ENCODE measurements at places on chromosomes 7 and 10.

GRCh38 chr10:101379663-101380352 is 25.8 kb downstream of the BTRC start:
- DNase-seq: no peak

DNA sequence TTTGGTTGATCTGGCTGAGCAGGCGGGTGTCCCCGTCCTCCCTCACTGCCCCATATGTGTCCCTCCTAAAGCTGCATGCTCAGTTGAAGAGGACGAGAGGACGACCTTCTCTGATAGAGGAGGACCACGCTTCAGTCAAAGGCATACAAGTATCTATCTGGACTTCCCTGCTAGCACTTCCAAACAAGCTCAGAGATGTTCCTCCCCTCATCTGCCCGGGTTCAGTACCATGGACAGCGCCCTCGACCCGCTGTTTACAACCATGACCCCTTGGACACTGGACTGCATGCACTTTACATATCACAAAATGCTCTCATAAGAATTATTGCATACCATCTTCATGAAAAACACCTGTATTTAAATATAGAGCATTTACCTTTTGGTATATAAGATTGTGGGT is 26.9 kb upstream of the TRIM56 start:
- DNase-seq: peak; percentile 25

DNA sequence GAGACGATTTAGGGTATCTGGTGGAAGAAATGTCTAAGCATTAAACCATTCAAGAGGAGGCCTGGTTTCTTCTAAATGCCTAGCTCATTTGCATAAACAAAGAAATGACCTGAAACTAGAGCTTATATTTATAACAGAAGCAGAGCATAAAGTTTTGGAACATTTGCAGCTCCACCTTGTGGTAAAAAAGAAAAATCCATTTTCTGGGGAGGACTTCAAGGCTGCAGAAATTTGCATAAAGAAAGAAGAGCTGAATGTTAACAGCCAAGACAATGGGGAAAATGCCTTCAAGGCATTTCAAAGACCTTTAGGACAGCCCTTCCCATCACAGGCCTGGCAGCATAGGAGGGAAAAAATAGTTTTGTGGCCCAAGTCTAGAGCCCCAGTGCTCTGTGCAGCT is 362.0 kb downstream of the ZNF248 start:
- no peak for DNase-seq

- DNase-seq: no peak
These were observed 21.0 kb downstream of the CDK6 start for GRCh38 chr7:92815412-92815811.

DNA sequence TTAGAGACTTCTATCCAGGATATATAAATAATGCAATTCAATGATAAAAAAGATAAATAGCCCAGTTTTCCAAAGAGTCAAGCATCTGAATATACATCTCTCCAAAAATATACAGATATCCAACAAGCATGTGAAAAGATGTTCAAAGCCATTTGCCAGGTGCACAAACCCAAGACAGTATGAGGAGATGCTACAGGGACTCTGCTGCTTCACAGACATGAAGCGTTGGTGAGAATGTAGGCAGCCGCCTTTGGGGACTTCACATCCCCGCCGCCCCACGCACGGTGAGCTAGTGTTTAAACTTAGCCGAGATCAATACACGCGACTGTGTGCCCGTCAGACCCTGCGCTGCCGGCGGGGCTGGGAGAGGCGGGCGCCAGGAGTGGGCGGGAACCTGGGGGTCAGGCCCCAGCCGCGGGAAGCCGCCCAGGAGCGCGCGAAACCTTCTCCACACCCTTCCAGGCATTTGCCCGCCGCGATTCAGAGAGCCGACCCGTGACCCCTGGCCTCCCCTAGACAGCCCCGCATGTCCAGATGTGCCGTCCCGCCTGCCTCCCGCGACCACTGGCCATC is 927 bp upstream of the ALOX5 start:
- no peak for DNase-seq

- DNase-seq: no peak
These were observed 37.4 kb upstream of the TMEM106B start for GRCh38 chr7:12173671-12174070.

- no peak for DNase-seq
These were observed 1.7 kb downstream of the CREB3L2 start for GRCh38 chr7:138000081-138000701.

- peak; percentile 70 for DNase-seq
These were observed 12.1 kb downstream of the PDZD7 start for GRCh38 chr10:101018600-101019439.

DNA sequence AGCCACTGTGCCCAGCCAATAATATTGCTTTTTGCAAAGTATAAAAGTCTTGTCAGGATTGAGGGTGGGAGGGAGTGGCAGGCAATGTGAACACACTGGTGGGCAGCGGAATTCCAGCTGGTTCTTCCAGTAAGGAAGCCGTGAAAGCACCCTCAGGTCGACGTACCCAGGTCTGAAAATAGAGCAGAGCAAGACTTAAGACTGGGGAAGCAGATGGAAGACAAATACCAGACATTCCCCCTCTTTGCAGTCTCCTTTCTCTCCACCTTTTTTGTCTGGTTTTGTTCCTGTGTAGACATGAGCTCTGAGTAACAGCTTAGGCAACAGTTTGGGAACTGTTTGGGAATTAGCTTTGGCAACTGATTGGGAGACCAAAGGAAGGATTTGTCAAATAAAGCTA is 17.6 kb upstream of the CSTF2T start:
- no peak for DNase-seq

GRCh38 chr10:46542567-46543465 is 13.6 kb downstream of the GPRIN2 start:
- no peak for DNase-seq

- DNase-seq: no peak
These were observed 125.5 kb upstream of the SVIL start for GRCh38 chr10:29760138-29760900.

DNA sequence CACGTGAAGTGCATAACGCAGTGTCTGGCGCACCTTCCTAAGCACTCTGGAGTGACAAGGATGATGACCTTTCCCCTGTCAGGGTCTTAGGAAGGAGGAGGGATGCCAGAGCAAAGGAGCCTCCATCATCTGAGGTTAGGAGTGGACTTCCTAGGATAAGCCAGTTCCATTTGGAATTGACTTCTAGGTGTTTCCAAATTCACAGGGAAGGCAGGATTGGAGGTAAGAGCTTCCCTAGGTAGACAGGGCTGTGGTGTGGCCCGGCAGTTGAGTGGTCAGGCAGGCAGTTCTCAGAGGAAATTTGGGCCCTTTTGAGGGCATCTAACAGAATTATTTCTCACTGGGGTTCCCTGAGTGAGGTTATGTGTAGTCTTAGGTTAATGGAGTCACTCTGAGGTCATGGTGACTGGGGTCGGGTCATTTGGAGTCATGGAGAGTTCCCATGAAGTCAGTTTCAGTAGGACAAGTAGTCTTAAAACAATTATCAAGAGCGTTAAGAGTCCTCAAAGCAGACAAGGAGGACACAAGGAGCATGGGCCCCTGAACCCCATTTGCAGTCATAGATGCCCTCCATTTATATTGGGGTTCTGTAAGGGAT is 8.2 kb downstream of the PPIF start:
- no peak for DNase-seq

DNA sequence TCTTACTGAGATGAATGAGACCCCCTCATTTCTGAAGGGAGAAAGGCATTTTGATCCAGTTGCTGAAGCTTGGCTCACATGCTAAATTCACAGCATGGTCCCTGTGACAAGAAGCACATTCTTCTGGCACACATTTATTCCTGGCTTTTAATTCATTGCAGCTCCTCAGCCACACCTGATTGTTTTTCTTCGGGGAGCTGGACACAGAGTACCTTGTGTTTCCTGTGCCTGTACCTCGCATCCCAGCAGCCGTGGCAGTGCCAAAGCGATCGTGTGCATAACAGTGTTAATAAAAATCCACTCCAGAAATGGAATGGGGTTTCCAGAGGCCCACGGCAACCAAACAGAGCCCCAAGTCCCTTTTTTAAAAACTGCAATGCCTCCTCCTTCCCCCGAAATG is 615.3 kb upstream of the MGMT start:
- no peak for DNase-seq

DNA sequence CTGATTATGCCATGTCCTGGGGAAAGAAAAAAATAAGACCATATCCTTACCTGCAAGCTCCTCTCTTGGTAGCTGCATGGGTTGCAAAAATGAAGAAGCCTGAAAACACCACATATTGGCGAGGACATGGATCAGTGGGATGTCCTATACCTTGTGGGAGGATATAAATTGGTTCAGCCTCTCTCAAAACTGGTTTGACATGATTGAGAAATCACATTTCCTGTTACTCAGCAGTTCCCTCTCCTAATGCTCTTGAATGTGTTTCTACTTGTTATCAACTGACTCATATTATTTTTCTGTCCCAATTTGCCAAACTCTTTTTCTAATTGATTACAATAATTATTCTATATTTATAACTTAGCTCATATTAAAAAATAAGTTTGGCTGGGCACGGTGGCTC is 380.2 kb downstream of the EXOC4 start:
- no peak for DNase-seq

- no peak for DNase-seq
These were observed 65.6 kb upstream of the FAM171A1 start for GRCh38 chr10:15436696-15437095.

GRCh38 chr10:21138769-21139340 is 241.7 kb upstream of the NEBL start:
- no peak for DNase-seq
